ENCODE measurements at places on chromosomes 3 and 15.

GRCh38 chr3:72095521-72095920 is 310.6 kb upstream of the PROK2 start:
- DNase-seq, result no peak

- DNase-seq, result no peak
Observed at GRCh38 chr3:33991673-33992072, 193.2 kb downstream of the PDCD6IP start.

DNA sequence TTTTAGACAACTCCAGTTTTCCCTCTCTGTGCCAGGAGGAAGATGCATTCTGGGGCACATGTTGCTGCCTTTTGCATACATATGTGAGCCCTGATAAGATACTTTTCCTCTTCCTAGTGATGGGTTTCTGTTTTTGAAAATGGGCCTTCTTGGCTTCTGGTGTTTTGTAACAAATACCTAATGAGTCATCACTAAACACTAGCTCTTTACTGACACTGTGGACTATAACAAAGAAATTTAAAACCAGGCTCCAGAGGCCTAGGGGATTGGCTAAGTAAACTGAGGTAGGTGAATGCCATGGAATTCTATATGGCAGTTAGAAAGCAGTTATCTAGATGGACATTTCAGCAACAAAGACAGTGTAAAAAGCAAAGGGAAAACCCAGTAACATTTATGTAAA is 93.4 kb upstream of the NR2E3 start:
- DNase-seq, result no peak

- DNase-seq, result no peak
Observed at GRCh38 chr15:71444866-71445590, 329.8 kb downstream of the THSD4 start.

DNA sequence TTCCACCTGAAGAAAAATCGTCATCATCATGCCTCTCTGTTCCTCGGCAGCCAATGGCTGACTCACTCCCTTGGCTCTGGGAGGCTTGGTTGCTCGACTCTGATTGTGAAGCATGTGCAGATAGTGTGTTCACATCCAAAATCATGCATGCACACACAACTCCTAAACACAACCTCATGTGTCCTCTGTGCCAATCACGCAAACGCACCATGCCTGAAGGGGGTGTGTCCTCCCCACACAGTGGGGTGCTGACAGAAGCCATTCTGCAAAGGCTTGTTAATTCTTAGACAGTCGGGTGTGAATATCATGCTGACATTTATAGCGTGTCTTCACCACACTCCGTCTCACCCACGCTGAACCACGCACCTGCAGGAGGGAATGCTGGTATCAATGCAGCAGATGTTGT is 11.4 kb upstream of the CCDC174 start:
- DNase-seq, result no peak

- DNase-seq, result no peak
Observed at GRCh38 chr15:64536244-64536836, 76.0 kb downstream of the ZNF609 start.

Measured in stimulated activated CD8-positive, alpha-beta memory T cell treated with anti-CD3 and anti-CD28 coated beads, Interleukin-7, amount 100 ng/mL, for 4 hours (primary cell).